Activated CD8-positive, alpha-beta memory T cell treated with anti-CD3 and anti-CD28 coated beads for 48 hours (primary cell): ENCODE measurements at places on chromosomes 1 and 21.

DNA sequence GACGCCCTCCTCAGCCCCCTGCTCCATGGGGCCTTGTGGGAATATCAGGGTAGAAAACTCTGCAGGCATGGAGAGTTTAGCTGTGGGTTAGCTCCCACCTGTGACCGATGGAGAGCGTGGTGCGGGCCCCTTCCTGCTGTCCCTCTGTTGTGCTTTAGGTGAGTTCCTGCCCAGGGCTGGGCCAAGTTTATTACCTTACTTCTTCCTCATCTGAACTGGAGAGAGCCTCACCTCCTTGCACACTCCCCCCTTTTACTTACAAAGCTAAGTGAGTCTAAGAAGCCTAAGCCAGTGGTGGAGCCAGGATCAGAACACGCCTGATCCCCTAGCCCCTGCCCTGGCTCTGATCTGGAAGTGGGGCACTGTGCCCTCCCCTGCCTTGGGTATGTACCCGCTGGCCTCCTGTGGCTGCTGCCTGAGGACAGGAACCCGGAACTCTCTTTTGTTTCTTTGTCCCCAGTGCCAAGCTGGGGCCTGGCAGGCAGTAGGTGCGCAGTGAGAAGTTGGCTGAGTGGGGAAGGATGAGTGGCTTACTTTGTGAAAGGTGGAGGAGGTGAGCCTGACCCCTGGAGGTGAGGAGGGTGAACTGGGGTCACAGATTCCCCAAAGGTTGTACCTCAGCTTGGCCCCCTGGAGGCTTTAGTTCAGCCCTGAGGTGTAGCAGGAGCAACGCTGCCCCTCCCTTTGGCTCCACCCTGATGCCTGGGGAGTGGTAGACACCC is 32.9 kb downstream of the ARHGEF10L start:
- no peak for DNase-seq

DNA sequence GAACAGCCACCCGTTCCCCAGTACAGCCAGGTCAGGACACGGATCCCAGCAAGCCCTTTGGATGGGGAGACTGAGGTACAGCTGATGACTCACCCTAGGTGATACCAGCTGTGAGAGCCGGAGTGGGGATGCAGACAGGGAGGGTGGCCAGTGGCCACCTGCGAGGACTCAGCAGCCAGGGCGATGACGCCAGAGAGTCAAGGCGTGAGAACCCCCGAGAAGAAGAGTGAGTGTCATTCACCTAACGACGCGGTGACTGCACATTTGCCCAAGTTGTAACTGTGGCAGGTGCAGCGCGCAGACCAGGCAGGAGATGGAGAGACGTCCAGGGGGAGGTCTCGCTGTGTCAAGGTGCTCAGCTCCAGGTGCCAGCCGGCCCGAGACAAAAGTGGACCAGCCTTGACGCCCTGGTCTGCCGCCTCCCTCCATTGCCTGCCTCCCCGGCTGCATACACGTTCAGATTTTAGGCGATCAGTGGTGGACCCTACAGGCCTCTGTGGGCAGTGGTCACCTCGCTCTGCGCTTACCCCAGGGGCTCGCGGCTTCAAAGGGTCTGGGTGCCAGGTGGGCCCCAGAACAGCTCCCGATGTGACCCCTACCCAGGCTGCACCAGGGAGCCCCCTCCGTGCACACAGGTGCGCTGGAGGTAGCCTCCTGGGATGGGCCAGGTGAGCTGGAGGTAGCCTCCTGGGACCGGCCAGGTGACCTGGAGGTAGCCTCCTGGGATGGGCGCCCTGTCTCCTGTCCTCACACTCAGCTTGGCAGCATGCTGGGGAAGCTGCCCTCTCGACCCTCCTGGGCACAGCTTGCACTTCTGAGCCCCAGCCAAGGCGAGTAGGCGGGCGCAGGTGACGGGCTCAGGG is 11.9 kb downstream of the LRRC3 start:
- DNase-seq = no peak

DNA sequence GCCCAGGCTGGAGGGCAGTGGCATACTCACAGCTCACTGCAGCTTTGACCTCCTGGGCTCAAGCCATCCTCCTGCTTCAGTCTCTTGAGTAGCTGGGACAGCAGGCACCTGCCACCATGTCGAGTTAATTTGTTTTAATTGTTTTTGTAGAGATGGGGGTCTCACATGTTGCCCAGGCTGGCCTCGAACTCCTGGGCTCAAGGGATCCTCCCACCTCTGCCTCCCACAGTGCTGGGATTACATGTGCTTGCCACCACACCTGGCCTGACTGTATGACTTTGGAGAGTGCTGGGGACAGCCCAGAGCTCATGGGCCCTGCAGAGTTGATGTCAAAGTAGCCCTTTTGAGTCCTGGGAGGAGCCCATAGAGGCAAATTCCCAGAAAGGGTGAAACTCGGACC is 1.8 kb downstream of the OBSCN start:
- DNase-seq = no peak

- DNase-seq = no peak
Observed at GRCh38 chr21:44893948-44894656, 20.6 kb upstream of the PTTG1IP start.

- no peak for DNase-seq
Observed at GRCh38 chr1:63991685-63992084, 211.7 kb upstream of the UBE2U start.

DNA sequence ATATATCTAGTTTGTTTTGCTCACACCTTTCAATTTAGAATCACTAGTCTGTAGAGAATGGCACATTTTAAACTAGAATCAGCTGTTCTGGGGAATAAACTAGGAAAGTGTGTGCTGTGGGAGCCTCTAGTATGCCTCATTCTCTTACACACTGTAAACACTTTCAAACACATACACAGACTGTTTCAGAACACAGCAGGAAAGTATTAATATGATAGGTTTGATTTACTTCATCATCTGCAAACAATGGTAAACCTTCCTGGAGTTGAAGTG is 67.1 kb upstream of the ABCG1 start:
- no peak for DNase-seq

- no peak for DNase-seq
Observed at GRCh38 chr1:214503553-214503952, 47.8 kb downstream of the PTPN14 start.

GRCh38 chr1:20119347-20119746 is at the start of gene PLA2G2D:
Gene PLA2G2D, minus strand, starts transcription at chr1:20119536. Its CDS starts 38 bp downstream, at chr1:20119498.
- DNase-seq = no peak

DNA sequence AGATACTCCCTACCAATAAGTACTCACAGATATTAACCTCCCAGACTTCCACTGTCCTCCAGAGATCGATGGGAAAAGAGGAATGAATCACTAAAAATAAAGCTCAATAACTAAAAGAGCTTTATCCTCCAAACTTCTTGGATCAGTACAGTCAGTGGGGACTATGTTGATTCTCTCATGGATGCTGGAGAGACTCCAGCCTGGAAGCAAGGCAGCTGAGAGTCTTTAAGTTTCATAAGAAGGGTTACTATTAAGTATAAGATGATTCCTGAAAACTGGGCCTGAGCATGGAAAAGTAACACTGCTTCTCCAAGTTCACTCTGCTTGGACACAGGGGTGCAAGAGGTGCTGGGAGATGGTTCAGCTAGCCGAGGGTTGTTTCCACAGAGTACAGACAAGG is 6.2 kb upstream of the DDR2 start:
- no peak for DNase-seq

DNA sequence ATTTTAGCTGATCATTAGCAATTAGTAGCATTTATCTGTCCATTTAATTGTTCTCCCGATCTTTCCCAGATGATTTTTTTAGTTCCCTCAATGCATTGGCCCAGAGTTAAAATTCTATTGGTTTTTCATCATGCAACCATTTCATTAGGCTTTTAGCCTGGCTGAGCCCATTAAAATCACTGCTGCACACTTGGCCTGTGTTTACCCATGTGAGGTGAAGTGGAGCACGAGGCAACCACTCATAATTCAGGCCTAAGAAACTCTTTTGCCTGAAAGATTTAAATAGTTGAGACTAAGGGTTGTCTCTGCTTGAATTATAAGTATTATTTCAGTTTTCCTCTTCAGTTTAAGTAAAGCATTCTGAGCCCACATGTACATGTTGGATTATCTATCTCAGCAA is 889.0 kb upstream of the ADGRL4 start:
- DNase-seq = no peak

- no peak for DNase-seq
Observed at GRCh38 chr1:183986941-183987340, 50.6 kb downstream of the COLGALT2 start.

DNA sequence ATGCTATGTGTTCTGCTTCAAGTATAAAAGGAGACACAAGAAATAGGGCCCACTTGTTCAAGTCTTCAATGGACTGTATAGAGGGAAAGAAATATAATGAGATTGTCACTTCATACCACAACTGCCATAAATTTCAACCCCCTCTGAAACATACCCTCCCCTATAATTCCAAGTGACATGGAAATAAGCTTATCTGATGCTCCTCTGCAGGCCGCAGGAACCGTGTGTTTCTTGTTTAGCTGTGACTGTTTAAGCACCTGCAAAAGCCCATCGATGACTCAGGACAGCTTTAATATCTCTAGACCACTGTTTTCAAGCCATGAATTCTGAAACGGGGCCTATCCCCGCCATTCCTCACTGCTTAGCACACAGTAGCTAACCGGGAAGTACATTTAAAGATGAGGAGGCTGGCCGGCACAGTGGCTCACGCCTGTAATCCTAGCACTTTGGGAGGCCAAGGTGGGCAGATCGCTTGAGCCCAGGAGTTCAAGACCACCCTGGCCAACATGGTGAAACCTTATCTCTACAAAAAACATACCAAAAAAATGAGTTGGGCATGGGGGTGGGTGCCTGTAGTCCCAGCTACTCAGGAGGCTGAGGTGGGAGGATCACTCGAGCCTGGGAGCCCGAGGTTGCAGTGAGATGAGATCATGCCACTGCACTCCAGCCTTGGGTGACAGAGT is 4.2 kb downstream of the HLCS start:
- DNase-seq = no peak

DNA sequence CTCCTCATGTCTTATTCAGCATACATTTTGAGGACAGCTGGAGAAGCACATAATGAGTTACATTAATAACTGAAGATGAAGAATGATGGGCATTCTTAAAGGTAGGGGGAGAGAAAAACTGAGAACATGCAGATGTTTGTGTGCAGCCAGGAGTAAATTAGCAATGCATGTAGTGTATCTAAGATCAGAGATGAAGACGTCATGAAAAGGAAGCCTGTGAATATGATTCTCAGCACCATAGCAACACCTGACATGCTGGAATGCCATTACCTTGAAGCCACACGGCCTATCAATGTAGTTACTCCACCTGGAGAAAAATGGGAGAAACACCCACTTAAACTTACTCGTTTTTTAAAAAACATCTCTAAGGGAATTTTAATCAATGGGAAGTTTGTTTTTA is 607.1 kb downstream of the PTPRC start:
- no peak for DNase-seq

DNA sequence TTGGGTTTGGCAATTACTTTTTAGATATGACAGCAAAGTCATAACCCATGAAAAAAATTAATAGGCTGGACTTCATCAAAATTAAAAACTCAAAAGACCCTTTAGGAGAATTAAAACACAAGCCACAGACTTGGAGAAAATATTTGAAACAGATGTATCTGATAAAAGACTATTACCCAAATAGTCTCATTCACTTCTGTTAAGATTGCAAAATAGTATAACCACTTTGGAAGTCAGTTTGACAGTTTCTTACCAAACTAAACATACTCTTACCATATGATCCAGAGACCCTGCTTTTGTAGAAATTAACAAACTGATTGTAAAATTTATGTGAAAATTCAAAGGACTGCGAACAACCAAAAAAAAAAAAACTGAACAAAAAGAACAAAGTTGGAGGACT is 32.5 kb upstream of the SLC44A3 start:
- no peak for DNase-seq

DNA sequence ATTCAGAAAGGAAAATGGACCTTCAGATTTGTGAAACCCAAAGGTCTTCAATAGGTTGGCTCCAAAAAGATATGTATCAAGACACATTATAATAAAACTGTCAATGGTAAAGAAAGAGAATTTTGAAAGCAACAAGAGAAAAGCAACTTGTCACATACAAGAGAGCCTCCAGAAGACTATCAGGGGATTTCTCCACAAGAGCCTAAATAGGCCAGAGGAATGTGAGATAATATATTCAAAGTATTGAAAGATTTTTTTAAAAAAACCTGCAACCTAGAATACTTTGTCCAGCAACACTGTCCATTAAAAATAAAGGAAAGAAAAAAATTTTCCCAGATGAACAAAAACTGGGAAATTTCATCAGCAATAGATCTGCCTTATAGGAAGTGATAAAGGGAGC is 869.6 kb upstream of the ADGRL2 start:
- no peak for DNase-seq

GRCh38 chr1:235180916-235181460 is 19.9 kb upstream of the RBM34 start:
- no peak for DNase-seq

DNA sequence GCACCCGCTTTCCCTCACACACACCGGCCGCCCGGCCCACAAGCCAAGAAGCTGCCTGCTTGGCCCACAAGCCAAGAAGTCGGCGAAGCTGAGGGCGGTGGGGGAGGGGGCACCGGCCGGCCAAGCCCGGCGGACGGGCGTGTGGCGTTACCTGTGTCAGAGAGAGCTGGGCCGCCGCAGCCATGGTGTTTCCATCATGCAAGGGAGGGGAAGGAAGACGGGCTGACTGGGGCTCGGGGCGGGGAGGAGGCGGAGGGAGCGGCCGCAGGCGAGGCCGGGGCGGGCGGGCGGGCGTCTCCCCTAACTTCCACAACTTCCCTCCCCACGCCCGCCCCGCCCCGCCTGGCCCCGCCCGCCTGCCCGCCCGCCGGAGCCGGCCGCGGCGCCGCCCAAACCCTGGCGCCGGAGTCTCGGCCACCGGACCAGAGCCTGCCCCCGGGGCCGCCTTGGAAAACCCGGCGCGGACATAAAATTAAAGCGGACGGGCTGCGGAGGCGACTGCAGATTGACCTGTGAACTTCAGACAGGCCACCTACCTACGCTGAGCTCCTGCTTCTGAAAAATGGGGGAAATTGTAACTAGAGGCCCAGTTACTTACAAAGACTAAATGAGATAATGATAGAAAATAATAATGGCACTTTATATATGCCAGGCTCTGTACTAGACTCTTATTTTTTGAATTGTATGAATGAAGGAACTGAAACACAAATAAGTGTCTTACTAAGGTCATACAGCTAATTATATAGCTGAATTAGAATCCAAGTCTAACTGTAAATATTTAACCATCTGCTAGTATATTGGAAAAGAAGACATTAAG is at the start of gene EPS15:
Gene EPS15 (minus strand): TSS at position 219 of the 817 bp plus-strand sequence. CDS start 35 bp downstream, at position 184.
- DNase-seq = peak; percentile 84

GRCh38 chr1:154595621-154596020 is 12.4 kb downstream of the ADAR start:
- no peak for DNase-seq

GRCh38 chr1:60935599-60936110 is 146.7 kb upstream of the NFIA start:
- no peak for DNase-seq

DNA sequence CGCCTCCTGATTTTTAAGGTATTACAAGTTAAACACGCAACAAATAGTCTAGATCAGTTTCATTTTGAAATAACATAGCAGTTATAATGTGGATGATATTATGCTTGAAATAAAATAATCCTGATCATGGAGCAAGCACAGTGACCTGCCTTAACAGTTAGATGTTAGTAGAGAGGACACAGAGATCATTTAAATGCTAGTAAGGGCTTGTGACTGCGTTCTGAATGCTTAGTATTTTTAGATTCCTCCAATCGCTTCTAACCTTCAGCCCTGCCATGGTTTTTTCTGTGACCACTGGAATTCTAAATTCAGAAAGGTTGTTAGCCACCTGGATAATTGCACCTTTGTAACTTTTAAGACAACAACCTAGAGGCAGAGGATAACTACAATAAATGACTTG is 46.4 kb downstream of the KIF26B start:
- no peak for DNase-seq
